NCI-H1092 (cell line): ENCODE measurements at places on chromosomes 5 and 9.

GRCh38 chr5:158854260-158854783 lies 245.4 kb downstream of the EBF1 start:
- no peak for DNase-seq

DNA sequence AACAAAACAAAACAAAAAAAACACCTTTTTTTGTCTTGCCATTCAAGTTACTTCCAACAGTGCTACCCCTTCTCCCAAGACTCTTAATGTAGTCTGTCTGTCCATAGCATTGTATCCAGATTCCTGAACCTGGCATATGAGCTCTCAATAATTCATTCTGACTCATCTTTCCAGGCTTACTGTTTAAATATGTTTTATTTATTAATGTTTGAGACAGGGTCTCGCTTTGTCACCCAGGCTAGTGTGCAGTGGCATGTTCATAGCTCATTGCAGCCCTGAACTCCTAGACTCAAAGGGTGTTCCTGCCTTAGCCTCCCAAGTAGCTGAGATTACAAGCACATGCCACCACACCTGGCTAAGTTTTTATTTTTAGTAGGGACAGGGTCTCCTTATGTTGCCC lies 208.0 kb upstream of the DMRT1 start:
- no peak for DNase-seq

GRCh38 chr9:32258482-32258881 lies 126.0 kb upstream of the ACO1 start:
- no peak for DNase-seq

- no peak for DNase-seq
These were observed 1.0 kb upstream of the MCC start for GRCh38 chr5:113489299-113489698.

DNA sequence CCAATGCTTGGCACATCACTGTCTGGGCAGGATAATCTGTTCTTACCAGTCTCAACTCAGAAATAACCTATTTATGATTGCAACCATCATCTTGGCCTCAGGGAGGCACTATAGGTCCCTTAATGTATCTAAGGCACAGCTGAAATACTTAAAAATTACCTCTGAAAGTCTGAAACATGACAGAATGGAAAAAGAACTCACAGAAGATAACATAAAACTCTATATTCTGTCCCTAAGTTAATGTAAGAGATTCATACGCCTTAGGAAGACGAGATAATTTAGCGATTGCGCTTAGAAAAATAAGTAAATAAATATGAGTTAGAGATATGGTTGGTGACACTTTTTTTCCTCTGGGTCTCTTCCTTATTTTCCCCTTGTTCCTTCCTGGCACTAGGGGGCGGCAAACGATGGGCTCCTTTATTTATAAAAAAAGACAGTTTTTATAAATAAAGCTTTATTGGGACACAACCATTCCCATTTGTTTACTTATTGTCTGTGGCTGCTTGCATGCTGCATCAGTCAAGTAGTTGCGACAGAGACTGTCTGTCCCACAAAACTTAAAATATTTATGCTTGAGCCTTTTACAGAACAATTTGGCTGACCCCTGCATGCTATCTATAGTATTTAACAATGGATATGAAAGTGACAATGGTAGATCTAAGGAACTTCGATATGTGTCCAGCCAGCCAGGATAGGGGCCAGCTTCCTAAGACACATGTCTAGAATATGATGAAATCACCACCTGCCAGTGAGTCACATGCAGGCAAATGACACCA lies 79.6 kb downstream of the PDE4D start:
- no peak for DNase-seq
